ENCODE measurements at places on chromosomes 13 and 19. TPM values are rescaled to one million over a fixed set of nuclear protein-coding genes. Genes with fewer than 3 reads are reported as not detected.

DNA sequence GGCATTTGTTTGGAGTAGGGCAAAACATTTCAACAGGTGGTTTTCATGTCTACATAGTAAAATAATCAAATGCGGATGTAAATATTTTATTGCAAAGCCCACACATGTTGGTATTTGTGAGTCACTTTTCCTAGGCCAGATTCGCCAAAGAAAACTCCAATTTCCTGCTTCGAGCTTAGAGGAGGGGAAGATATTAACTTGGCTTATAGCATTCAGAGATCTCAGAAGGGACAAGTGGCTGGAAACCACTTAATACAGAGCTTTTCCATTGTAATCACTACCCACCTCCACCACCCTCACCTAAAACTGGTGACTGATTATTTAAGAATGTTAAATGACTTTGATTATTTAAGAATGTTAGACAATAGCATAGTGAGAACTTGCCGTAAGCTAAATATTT, 530.6 kb upstream of the SPRY2 start:
- DNase-seq, result no peak

DNA sequence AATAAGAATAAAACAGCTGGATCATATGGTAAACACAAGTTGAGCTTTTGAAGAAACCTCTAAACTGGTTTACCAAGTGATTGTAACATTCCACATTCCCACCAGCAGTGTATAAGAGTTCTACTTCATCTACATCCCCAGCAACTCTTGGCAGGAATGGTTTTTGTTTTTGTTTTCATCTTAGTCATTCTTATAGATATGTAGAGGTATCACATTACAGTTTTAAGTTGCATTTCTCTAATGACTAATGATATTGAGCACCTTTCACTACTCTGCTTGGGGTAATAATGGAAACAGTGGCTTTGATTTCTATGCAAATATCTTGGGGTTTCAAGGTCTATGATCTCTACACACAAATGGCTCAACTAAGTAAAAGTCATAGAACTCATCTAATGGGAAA, 614.5 kb downstream of the TBC1D4 start:
- no peak for DNase-seq

DNA sequence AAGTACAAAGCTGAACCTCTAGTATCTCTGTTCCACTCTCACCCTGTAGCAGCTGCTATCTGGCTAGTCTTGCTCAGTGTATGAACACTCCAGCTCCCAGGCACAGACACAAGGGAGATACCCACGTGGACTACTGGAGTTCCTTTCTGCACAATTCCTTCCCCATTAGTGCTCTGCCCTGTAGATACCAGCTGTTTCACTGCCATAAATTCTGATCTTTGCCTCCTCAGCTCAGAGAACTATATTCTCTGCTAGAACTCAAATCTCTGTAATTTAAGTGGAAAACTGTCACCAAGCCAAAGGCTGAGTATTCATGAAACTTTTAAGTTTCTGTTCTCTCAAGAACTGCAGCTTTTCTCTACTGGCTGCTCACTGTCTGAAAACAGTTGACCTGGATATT, 273.7 kb downstream of the DIAPH3 start:
- DNase-seq, result no peak

- no peak for DNase-seq
These were observed 166.6 kb downstream of the PTPRS start for GRCh38 chr19:5173993-5174392.

GRCh38 chr13:71249011-71249410, 618.0 kb downstream of the DACH1 start:
- DNase-seq, result no peak

PALM gene
- 1.8 TPM for polyA plus RNA-seq

DNA sequence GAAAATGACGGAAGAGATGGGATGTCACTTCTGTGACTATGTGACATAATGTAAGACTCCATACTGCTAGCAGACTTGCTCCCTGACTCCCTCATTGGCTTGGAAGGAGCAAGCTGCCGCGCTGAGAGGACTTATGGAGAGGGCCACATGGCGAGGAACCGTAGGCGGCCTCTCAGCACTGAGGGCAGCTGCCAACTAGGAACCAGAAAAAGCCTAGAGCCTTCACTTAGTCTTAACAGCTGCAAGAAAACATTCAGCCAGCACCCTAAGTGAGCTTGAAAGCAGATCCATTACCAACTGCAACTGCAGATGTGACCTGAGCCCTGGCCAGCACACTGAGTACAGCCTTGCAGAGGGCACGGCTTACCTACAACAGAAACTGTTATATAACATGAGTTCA, 33.9 kb downstream of the USP12 start:
- DNase-seq, result no peak

- no peak for DNase-seq
These were observed 28.6 kb downstream of the ZNF557 start for GRCh38 chr19:7098096-7098495.

ZNF30 gene
- 2.1 TPM for polyA plus RNA-seq

DNA sequence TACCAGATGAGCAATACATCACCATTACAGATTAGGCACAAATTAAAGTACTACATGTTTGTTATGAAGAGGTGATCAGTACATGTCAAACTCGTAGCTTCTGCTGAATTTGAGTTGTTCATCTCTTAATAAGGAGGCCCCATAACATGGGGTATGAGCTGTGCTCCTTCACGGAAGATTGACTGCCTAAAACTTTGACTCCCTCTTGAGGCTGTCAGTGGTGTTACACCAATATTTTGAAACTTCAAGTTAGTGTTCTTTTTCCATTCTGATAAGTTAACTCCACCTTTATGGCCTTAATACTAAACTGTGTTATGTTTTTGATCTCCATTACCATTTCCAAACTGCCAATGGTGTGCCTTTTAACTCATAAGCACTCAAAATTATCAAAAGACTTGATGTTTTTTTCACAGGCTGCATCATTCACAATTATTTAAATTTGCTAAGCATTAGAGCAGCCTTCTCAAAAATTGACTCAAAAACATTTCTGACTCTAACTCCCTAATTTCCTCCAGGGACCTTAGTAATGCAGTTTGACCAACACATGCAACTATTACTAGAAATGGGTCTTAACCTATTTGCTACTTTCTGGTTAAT, 1591.5 kb downstream of the PCDH9 start:
- DNase-seq, result peak; percentile 34

ZNF541 gene
- polyA plus RNA-seq, result not detected

IRS2 gene
- 1.5 TPM for polyA plus RNA-seq

- no peak for DNase-seq
These were observed 152.7 kb downstream of the B3GLCT start for GRCh38 chr13:31352467-31352866.

GRCh38 chr13:73910733-73911132, 223.5 kb downstream of the KLF12 start:
- no peak for DNase-seq

- no peak for DNase-seq
These were observed 16.8 kb upstream of the CERS4 start for GRCh38 chr19:8192221-8192820.

DNA sequence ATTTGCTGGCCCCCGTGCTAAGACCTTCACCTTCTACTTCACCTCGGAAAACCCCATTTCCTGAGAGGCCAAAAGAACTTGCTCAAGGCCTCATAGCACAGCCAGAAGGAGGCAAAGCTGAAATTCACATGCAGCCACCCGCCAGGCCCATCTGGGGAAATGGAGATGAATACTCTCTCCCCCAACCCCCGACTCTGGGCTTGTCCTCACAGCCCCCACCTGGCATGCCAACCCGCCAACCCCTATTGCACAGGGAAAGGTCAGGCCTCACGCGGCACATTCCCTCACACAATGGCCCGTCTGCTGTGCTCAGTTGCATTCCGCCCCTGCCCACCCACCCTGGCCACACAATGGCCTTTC, 3.2 kb downstream of the PRX start:
- no peak for DNase-seq

DNA sequence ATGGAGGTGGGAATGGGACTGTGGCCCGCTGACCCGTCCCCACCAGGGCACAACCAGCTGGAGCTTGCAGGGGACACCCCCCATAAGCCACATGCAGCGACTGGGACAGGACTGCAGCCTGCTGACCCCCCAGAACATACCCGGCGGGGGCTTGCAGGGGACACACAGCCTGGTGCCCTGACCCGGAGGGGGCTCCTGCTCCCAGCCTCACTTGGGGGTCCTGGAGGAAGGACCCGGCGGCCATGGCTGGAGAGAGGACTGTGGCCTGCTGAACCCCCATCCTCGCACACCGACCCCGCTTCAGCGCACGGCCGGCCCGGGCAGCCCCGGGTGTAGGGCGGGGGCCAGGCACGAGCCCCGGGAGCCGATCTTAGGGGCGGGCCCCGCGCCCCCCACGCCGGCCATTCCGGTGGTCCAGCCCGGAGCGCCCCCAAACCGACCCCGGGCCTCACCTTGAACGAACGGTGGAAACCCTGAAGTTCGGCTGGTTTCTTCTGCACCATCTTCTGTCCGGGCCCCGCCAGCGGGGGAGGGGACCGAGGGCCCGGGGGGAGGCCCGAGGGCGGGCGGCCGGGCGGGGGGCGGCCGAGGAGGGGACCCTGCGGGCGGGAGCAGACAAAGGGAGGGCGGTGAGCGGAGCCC, 574 bp downstream of the MKNK2 start:
- DNase-seq, result no peak

GRCh38 chr19:43700395-43701000, 15.4 kb upstream of the IRGC start:
- DNase-seq, result peak; percentile 47

GRCh38 chr19:45975306-45976070, 1.8 kb upstream of the NOVA2 start:
- no peak for DNase-seq

- no peak for DNase-seq
These were observed 23.6 kb downstream of the SOHLH2 start for GRCh38 chr13:36190771-36191170.

DNA sequence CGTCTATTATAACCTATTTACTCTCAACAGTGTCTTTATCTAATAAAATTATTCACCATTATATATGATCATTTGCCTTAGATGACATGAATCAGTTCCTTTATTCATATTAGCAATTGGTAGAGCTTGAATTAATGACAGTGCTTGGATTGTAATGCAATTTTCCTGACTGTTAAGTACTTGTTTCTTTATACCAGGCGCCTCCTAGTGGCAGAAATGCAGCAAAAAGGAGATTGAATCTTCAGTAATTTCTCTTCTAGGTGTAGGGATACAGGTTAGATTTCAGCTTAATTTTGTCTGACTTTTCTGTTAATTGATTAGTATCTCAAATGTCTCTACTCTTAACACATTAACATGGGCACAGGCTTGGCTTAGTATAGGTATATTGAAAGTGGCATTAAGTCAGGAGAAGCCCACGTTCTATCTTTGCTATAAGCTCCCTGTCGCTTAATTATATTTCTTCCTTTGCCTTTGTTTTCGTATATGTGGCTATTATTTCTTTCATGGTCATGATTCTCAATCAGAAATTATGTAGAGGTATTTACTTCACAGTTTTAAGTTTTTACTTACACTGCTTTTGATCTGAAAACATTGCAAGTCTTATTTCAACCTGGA, 9.1 kb upstream of the LHFPL6 start:
- DNase-seq, result peak; percentile 43

DNA sequence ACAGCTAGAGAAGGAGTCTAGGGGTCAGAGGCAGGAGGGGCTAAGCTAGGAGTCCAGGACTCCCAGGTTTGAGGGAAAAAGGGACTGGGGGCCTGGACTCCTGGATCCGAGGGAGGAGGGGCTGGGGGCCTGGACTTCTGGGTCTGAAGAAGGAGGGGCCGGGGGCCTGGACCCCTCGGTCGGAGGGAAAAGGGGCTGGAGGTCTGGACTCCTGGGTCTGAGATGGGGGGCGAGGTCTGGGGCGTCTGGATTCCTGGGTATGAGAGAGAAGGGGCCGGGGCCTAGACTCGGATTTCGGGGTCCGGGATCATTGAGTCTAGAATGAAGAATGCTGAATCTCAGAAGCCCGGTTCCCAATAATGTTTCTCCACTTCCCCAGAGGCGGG, 18.5 kb downstream of the BRSK1 start:
- DNase-seq, result no peak

DNA sequence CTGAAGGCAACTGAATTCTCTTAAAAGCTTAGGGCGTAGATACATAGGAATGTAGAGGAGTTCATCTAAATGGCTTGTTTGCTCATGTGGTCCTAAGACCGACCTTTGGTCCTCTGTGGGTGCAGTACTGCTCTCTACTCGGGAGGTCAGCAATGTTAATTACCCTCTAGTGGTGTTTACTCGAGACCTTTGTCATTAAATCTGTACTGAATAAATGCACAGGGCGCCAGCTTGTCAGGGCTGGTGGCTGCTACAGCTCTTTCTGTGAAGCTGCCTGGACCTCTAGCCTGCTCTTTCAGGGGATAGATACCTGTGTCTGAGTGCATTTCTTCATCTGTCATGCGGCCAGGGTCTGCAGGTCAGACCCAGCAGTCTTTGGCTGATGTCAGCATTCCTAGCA, 29.2 kb upstream of the MPHOSPH8 start:
- no peak for DNase-seq

CD209 gene
- polyA plus RNA-seq, result not detected

GRCh38 chr13:52785739-52786138, 46.1 kb upstream of the CNMD start:
- DNase-seq, result no peak

DNA sequence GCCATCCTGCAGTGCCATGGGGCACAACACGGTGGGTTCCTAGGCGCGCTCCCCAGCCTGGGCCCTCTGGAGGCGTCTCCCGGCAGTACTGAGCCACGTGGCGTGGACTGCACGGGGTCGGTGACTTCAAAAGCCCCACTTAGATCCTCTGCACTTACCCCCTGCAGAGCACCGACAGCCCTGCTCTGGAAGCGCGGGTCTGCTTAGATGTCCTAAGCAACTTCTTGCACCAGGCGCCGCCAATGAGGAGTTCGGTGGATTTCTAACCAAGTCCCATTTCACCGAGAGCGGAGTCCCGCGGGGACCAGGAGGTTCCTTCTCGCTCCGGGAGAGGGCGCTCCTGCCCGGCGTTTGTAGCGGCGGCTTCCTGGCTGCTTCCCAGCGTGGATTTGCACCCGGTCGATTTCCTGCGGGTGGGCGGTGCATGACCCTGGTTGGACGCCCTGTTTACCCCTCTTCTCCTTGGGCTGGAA, 25.2 kb upstream of the ZNF845 start:
- no peak for DNase-seq

DNA sequence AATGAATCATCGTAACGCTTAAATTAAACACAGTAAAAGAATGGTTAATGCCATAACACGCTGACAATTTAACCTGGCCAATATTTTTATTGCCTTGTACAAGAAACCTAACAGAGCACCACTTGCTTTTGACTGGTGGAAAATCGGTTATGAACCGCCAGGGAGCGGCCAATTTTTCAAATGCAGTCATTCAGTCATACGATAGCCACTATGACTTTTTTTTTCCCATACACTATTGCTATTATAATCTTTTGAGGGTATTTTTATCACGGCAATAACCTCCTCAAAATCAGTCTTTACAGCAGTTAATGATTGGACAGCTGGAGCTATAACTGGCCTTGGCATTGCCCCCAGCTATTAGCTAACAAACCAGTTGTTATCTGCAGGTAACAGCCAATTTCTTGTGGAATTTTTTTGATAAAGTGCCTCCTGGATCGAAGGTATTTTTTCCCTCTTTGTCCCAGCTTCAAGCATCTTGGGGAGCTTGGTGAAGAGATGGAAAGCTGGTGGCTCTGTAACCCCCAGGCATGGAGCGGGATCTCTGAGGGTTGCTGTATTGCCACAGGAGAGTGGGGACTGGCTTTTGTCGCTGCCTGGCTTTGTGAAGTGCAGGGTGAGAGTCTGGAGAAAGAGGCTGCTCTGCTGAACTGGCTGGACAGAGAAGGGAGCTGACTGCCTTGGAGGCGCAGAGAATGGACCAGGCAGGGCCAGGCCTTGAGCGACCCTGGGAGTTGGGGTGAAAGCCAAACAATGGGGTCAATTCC, 198.4 kb upstream of the ZNF536 start:
- no peak for DNase-seq

ZNF682 gene
- 2.5 TPM for polyA plus RNA-seq

- DNase-seq, result no peak
These were observed 359.5 kb downstream of the PCDH17 start for GRCh38 chr13:57991041-57991440.

C2CD4C gene
- polyA plus RNA-seq, result 0.05 TPM

ZMYM5 gene
- 15.3 TPM for polyA plus RNA-seq
